ENCODE measurements at places on chromosomes 7 and 10.

GRCh38 chr7:33040803-33041516, 21.6 kb downstream of the NT5C3A start:
- no peak for DNase-seq

- no peak for DNase-seq
Observed at GRCh38 chr7:112745635-112746034, 44.6 kb downstream of the TMEM168 start.

DNA sequence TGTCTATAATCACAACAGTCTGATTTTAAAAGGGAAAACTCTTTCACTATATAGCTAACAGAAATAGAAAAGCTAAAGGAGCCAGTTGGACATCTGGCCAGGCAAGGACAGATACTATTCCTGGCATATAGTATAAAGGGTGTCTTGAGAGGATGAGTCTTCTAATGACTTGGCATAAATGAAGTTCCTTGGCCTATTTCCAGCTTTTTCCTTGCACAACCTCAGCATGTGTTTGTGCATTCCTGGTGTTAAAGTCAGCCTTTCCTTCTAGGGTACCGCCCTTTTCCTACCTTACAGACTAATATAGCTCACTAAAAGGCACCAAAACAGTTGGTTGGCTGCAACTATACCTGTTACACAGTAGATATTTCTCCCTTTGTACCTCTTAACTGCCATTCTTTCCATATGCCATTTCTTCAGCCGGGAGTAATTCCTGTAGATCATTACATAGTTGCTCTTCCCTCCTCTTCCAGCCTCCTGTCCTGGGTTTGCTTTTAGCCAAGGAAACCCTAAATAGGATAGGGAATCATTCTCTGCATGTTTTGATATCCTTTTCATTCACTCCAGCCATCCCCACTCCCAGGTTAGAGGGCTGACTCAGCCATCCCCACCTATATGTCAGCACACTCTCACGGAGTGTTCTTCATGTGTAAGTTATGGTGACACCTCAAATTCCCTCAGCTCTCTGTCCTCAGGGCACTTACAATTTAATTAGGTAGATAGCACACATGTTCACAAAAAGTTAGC, 102.1 kb upstream of the MDFIC start:
- peak; percentile 98 for DNase-seq

DNA sequence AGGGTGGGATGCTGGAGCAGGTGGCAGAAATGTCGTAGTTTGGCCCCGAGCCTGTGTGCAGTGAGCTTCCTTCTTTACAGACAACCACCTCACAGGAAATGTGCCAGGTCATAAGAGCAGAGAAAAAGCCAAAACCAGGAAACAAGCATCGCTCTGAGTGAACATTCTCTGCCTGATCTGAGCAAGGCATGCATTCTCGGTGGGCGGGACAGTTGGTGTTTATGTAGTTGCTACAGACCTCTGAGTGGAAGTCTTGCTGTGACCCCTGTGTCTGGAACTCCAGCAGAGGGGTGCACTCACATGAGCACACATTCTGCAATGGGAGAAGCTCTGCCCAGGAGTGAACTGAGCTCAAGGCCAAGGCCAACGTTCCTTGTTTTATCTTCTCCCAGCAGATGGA, 230.1 kb downstream of the TCERG1L start:
- DNase-seq = no peak

DNA sequence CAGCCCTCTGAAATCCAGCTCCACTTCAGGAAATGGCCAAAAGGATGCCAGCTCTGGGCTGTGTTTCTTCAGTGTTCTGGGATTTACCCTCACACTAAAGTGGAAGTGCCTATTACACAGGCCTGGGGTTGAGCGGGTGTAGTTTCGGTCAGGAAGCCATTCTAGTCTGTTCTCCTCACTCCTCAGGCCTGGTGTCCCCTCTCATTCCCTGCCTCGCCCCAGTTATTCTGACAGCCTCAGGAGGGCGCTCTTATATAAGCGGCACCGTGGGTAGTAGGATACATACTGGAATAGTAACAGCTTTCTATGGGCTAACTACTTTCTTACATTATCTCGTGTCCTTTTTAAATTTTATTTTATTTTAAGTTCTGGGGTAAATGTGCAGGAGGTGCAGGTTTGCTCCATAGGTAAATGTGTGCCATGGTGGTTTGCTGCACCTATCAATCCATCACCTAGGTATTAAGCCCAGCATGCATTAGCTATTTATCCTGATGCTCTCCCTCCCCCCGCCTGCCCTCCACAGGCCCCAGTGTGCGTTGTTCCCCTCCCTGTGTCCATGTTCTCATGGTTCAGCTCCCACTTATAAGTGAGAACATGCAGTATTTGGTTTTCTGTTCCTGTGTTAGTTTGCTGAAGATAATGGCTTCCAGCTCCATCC, 12.2 kb upstream of the LGI1 start:
- peak; percentile 11 for DNase-seq

All from fibroblast of skin of right biceps (primary cell).